ENCODE measurements at places on chromosomes 5 and 9.

GRCh38 chr5:351084-351920 lies 29.8 kb downstream of the AHRR start:
- DNase-seq, result no peak

DNA sequence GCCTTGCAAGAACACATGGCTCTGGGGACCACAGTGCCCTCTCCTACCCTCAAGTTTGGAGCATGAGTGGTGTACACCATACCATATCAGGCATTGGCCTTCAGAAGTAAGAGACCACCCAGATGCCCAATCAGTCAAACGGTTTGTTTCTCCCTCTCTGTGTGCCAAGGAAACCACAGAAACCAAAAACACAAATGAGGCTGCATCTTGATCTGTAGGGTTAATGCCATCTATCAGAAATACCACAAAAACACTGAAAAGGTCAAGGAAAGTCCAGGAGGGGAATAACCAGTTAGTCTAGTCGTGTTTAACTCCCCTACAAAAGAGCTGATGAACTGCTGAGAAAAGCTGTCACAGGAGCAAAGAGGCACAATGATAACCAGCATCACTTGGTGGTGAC lies 78.4 kb downstream of the INSYN2B start:
- DNase-seq, result no peak

- no peak for DNase-seq
Measured at GRCh38 chr5:135743181-135743580, 91.3 kb upstream of the SLC25A48 start.

DNA sequence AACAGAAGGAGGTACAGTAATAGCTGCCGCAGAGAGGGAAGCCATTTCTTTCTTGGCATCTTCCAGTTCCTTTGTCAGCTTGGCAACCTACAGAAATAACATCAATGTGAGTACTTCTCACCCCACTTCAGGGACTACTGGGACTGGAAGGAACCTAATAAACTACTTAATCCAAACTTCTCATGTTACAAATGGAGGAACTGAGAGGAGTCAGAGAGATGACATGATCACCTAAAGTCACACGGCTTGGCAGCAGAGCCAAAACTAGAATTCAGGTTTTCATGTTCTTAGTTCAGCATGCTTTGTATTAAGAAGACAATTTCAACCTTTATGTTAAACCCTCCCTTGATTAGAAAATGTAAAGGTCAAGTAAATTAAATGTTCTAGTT lies 44.7 kb downstream of the DIAPH1 start:
- DNase-seq, result no peak

DNA sequence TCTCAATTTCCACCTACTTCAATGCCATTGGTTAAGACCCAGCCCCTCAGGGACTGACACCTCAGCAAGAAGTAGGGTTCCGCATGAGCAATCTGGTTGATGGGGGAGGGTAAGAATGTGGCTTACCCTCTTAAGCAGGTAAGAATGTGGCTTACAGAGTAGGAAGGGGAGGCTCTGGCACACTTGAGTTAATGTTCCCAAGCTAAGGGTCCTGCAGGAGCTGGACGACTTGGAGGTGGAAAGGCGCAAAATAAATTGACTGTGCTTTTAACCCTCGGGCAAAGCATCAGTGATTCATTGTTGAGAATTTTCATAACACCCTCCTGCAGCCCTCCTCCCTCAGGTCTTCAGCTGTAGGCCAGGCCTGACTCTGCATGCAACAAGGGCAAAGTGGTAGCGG lies 24.9 kb upstream of the ADRA1B start:
- no peak for DNase-seq

DNA sequence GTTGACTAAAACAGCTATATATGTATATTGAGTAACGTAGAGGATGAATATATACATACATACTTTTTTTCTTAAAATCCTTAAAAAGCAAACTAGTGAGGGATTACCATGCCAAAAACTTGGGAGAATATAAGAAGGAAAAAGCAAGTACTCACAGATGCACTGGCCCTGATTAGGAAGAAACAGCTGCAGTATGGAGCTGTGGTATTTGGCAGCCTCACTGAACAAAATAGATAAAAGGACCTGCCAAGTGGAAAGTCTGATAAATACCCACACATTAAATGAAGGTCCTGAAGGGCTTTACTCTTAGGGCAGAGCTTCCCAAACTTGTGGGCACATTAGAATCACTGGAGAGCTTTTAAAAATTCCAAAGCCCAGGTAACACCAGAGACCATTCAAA lies 80.6 kb downstream of the FEM1C start:
- DNase-seq, result peak; percentile 19

- no peak for DNase-seq
Measured at GRCh38 chr5:179836225-179837019, 15.7 kb downstream of the SQSTM1 start.

DNA sequence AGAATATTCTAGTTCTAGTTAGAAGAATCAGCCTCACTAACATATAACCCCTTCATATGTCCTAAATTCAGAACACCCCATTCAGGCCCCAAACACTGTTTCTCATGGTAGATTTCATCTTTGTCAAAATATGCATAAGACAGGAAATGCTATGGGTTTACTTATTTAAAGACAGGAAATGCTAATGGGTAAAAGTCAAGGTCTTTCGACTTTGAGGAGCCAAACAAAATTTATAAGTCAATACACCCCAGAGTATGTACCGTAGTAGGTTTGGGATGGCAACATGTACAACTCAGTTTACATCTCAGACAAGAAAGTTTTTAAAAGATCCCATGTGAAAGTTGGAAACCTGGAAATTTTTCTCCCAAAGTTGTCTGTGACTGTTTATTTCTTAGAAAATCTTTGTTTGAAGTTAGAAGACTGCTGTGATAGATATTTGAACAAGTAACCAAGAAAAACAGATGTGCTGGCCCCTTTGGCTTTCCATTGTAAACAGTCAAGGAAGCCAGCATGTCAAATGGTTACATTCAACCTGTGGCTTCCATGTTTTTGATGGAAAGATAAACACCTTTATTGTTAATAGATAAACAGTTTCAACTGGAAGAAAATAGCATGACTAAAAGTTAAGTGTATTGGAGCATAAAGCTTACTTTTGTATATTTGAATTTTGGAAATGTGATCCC lies 102.2 kb downstream of the INIP start:
- DNase-seq, result no peak

GRCh38 chr5:14880688-14881087 lies 9.1 kb upstream of the ANKH start:
- no peak for DNase-seq

DNA sequence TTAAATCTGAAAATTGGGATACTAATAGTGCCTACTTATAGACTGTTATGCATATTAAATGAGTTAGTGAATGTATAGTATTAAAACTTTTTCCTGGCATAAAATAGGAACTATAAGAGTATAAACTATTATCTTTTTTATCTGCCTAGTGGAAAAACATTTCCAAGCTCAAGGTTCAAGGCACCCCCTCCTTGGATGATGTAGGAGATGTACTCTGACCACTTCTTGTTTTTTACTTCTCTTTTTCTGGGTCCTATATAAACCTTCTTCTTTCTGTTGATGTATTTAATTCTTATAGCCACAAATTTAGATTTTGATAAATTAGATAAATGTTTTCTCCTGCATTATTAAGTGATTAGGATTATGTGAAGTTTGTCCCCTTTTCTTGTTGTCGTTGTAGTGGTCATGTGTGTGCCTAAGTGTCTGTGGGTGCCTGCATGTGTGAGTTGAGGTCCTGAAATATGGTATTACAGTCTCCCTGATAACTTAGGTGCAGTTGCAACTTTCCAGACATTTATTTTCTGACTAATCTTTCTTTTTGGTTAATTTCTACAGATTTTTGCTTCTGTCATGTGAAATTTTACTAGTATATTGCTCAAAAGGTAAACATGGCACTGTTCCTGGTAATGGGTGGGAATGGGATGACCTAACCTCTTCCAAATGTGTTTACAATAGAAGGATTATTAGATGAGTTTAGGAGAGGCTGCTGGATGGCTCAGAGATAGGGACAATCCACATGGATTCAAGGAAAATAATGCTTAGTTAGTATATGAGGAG lies 160.8 kb upstream of the CDKN2B start:
- no peak for DNase-seq

- DNase-seq, result peak; percentile 91
Measured at GRCh38 chr5:170638454-170639220, 134.8 kb downstream of the KCNIP1 start.

GRCh38 chr5:100706776-100707175 lies 171.6 kb downstream of the FAM174A start:
- no peak for DNase-seq

GRCh38 chr9:95822583-95823431 lies 52.7 kb upstream of the ERCC6L2 start:
- no peak for DNase-seq

DNA sequence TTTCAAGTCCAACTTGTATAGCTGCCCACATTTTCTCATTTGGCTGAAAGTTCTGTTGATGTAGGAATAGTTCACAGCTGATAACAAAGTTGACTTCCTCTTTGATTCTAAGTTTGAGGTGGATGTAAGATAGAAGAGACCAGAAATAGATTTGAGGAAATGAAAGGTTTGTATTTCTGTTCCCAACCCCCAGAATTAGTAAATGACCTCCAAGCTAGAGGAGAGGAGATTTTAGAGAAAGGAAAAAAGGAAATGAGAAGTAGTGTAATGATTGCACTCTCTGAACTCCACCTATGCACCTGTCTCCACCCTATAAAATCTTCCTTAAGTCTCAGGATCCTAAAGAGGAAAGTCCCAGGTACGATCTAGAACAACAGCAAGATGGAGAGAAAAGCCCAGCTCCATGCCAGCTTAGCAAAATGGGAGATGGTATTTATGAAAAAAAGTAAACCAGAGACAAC lies 130.4 kb upstream of the POC5 start:
- no peak for DNase-seq

DNA sequence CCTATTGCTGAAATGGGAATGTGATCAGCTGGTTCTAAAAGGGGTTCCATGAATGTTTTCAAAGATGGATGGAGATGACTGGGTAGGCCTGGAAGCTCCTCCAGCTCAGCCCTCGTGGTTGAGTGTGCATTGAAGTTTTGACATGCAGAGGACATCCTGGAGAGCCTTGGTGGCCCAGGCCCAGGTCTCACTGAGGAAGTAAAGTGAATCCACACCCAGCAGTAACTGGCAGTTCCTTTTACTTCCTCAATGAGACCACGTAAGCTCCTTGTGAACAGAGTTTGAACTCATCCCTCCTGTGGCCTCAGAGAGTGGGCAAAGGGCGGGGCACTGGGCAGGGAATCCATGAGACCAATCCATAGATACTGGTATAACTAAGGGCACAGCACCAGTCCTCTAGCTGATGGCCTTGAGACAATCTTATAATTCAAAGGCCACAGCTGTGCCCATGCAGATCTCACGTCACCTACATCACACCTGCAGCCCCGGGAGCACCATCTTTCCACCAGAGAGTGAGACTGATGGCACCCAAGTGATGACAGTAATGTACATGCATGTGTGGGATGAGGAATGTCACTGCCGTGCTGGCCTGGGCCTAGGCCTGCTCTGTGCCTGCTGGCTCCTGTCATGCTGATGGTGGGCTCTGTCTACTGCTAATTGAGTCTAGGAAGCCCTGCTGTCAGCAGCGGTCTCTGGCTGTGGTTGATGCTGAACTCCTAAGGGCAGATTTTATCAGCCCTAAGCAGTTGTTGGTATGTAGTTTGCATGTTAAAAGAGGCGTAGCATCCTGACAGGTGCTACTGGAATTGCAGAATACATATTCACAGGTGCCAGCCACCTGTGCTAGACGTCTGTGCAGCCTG lies 257.8 kb downstream of the FSTL4 start:
- no peak for DNase-seq

- no peak for DNase-seq
Measured at GRCh38 chr9:93270976-93271375, 87.0 kb downstream of the WNK2 start.

- DNase-seq, result no peak
Measured at GRCh38 chr5:163978897-163979296, 473.5 kb downstream of the MAT2B start.

DNA sequence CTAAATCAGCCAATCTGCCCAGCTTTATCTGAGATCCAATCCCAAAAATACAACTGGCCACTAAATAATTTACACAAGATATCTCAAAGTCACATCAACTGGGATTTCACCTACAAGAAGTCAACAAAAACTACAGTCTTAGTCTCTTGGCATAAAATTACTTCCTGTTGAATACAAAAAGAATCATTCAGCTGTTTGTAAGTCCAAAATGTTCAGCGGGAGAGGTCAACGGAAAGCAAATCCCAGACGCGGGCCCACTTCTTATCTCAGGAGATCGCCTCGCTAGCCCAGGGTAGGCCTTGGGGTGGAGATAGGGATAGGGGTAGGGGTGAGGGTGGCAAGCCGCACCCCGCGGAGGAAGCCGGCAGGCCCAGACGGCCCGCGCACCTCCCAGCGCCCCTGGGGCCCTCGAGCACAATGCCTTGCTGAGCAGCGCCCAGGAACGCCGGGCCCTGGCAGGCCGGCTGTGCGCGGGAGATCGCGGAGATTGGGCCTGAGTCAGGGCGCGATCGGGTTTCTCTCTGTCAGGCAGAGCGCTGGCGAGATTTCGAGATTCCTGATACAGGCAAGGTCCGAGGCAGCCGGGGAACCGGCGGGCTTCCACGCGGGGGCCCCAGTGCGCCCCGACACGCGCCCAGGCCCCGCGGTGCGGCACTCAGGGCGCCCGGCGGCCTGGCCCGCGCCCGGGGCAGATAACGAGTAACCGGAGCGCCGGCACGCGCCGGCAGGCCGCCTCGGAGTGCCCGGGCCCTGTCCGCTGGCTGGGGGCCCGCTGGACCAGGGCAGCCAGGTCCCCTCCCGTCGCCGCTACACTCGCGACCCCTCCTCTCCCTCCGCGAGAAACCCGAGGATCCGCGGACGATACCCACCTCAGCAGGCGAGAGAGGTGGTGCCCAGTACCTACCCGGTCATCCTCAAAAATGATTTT lies 601 bp downstream of the HINT1 start:
- DNase-seq, result peak; percentile 89

GRCh38 chr5:172898218-172898842 lies 60.9 kb upstream of the RPL26L1 start:
- DNase-seq, result no peak

DNA sequence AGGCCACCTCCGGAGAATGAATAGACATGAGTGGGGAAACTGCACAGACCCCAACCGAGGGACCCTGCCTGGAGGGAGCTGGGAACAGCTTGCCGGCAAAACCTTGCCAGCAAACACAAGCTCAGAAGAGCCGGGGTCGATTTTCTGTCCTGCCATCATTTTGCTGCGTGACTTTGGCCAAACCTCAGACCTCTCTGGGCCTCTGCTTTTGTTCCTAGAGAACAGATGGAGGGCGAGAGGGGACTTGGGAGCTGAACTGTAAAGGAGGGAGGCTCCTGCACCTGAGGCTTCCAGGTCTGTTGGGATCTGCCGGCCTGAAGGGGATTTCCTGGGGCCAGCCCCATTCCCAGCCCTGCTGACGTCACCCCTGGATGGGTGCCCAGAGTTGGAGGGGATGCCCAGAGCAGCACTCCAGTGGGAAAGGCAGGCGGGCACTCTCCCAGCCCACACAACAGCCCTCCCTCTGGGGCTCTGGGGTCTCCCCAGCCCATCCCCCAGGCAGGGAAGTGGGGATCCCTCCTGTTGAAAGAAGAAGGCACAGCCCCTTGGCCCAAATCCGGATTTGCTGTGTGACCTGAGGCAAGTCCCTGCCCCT lies 40.4 kb upstream of the SYNPO start:
- peak; percentile 71 for DNase-seq
